Left ventricle myocardium inferior (tissue), 1 donor: ENCODE measurements at places on chromosomes 5 and 9. TPM values are rescaled to one million over a fixed set of nuclear protein-coding genes. Genes with fewer than 3 reads are reported as not detected.

The PCDHB7 gene
- total RNA-seq = 0.55 TPM

The HAPLN1 gene
- total RNA-seq = 2.1 TPM

GRCh38 chr5:54455413-54456157 is at the start of gene HSPB3:
HSPB3 (plus strand) TSS chr5:54455699; CDS start chr5:54455790, 91 bp downstream.
- H3K4me3 ChIP-seq = peak within 1 kb of the TSS; percentile 66
- no peaks in the 10 kb centered on the region for H3K27me3 ChIP-seq
- peak; percentile 38 for DNase-seq
- no peaks in the 10 kb centered on the region for H3K36me3 ChIP-seq

DNA sequence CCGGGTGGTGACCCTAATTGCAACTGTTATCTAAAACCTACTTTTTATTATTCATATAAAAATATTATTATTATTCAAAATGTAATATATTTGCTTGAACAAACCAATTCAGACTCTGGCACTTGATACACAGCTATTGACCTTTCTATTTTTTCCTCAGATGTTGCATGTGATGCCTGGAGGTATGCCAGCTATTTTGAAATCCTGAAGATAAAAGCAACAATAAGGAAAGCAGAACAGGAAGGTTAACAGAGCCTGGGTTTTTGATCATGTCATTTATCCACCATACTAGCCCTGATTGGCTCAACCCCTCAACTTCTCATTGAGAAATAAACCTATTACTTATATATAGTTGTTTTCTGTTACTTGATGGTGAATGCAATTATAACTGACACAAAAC is 340.9 kb upstream of the KIF2A start:
- H3K4me1 ChIP-seq = no peaks in the 10 kb centered on the region
- H3K36me3 ChIP-seq = no peaks in the 10 kb centered on the region
- DNase-seq = no peak
- no peak overlapping the region for H3K27ac ChIP-seq
- no peak overlapping the region for H3K4me3 ChIP-seq

GRCh38 chr5:81194633-81195334 is 38.3 kb upstream of the CKMT2 start:
- no peaks in the 10 kb centered on the region for H3K27me3 ChIP-seq
- H3K27ac ChIP-seq = no peak overlapping the region
- H3K4me3 ChIP-seq = peak overlapping the region; percentile 15
- no peaks in the 10 kb centered on the region for H3K36me3 ChIP-seq

DNA sequence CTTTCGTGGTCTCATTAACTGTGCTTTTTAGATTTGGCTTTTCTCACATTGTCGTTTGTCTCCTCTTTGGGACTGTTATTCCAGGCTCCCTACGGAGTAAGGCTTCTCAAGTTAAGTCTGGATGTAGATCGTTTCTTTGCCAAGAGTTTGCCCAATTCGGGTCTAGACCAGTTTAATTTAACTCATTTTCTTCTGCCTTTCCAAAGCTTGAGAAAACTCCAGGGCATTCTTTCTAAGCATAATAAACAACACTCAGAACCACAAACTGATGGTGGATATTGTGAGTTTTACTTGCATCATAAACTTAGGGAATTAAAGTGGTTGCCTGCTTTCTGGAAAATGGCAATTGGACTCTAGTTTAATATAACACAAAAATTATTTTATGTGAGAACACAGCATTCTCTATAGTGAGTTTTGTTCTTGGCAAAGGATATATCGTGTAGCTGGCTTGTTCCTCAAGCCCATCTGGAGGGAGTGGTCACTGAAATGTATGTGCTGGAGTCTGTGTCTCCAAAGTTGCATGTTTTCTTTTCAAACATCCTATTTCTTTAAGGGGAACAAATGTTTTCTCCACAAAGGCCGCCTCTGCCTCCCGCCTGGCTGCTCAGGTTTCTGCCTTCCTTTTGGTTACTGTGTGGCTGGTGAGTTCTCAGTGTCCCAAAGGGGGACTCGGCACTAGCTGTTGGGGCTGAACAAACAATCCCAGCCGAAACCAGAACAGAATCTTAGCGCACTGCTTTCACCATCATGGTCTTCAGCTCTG is 211.3 kb upstream of the FBN2 start:
- H3K27me3 ChIP-seq = no peaks in the 10 kb centered on the region
- H3K4me3 ChIP-seq = no peak overlapping the region
- no peak for DNase-seq
- peaks cover 8% of the 10 kb centered on the region for H3K4me1 ChIP-seq

DNA sequence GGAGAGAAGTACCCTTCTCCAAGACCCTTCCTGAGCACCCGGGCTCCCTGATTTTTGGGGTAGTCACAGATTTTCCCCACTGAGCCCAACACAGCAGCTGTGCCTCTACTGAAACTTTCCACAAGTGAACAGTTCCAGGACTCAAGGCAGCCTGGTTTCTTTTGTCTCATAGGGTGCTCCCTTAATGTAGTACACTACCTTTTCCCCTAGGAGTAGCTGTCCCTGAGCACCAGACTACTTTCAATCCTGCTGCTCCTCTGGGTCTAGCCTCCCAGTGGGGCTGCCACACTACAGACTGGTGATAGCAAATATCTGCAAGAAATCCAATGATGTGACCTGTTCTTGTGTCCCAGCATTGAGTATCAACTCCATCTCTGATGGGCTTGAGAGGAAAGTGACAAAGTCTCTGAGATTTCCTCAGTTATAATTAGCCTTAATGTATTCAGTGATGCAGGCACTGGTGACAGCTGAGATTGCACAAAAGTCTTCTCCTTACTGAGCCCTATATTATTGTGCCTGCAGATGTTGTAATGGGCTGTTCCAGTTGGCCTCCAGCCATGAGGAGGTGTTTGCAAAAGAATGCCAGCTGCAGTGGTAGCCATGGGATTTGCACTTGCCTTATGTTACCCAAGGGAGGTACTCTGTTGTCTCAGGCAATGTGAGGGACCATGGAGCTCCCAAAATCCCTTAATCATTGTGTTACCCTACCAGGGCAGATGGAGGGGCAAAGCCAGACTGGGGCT is 1802.5 kb downstream of the EFNA5 start:
- H3K36me3 ChIP-seq = no peaks in the 10 kb centered on the region
- no peak overlapping the region for H3K4me3 ChIP-seq
- H3K27me3 ChIP-seq = no peaks in the 10 kb centered on the region
- H3K27ac ChIP-seq = no peak overlapping the region
- no peaks in the 10 kb centered on the region for H3K4me1 ChIP-seq

- H3K4me1 ChIP-seq = no peaks in the 10 kb centered on the region
- H3K27me3 ChIP-seq = no peaks in the 10 kb centered on the region
- DNase-seq = no peak
Measured at GRCh38 chr9:16023446-16023845, 470.6 kb downstream of the CCDC171 start.
